ENCODE measurements at places on chromosomes 11 and 22.

GRCh38 chr11:47403135-47403534 lies 5.3 kb upstream of the SLC39A13 start:
- no peak for DNase-seq

DNA sequence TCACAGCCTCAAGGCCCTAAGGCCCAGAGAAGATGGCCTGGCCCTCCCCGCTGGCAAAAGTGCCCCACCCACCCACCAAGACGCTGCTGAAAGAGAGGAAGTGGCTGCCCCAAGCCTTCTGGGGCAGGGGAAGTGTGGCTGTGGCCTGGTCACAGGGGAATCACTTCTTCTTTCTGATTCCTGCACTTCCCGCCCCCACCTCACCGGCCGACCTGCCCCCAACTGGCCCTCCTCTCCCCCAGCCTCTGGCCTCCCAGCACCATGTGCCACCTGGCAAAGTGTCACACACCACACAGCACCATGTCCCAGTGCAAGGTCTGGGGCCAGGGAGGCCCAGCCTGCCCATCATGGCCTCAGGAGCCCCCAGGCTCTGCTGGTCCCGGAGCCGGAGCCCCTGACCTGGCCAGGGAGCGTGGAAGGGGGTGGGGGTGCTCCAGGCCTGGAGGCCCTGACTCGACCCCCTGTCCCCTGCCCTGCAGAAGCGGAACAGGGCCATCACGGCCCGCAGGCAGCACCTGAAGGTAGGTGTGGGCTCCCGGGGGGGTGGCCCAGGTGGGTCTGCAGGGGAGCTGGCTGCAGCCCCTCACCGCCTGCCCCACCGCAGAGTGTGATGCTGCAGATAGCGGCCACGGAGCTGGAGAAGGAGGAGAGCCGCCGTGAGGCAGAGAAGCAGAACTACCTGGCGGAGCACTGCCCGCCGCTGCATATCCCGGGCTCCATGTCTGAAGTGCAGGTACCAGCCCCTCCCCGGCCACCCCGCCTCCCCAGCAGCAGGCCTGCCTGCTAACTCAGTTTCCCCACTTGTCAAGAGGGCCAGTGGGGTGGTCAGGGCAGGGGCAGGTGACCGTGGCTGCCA lies 1.4 kb downstream of the TNNI2 start:
- peak; percentile 32 for DNase-seq

DNA sequence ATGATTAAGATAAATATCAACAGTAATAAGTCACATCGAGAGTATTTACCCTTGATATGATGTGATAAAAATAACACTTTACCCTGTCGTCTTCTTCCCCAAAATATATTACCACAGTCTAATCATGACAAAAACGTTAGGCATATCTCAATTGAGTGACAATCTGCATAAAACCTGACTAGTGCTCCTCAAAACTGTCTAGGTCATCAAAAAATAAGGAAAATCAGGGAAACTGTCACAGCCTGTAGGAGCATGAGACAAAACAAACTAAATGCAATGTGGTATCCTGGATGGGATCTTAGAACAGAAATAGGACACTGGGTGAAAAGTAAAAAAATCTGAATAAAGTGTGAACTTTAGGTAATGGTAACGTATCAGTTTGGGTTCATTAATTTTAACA lies 19.4 kb upstream of the ANO5 start:
- no peak for DNase-seq

- no peak for DNase-seq
These were observed 15.9 kb downstream of the PICALM start for GRCh38 chr11:86052693-86053641.

DNA sequence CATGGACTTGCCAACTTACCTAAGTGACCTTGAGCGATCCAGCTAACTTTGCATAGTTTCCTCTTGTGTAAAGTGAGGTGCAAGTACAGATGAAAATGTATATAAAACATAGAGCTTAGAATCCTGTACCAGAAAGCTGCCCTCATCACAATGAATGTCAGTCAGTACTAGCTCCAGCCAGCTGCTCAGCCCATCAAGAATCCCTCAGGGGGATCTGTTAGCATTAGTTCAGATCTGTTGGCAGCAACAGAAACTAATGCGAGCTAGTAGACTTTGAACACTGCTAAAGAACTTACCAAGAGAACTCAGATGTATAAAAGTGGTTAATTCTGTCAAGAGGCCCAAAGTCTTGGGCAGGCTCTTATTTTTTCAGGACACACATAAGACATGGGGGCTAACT lies 6.3 kb upstream of the C11orf91 start:
- DNase-seq: no peak

- DNase-seq: no peak
These were observed 2.9 kb downstream of the DAGLA start for GRCh38 chr11:61682906-61683675.

DNA sequence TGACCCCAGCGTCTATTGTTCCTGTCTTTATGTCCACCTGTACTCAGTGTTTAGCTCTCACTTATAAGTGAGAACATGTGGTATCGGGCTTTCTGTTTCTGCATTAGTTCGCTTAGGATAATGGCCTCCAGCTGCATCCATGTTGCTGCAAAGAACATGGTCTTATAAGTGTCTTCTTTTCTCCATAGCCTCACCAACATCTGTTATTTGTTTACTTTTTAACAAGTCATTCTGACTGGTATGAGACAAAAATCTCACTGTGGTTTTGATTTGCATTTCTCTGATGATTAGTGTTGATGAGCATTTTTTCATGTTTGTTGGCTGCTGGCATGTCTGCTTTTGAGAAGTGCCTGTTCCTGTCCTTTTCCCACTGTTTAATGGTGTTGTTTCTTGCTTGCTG lies 21.7 kb upstream of the SLN start:
- DNase-seq: no peak

DNA sequence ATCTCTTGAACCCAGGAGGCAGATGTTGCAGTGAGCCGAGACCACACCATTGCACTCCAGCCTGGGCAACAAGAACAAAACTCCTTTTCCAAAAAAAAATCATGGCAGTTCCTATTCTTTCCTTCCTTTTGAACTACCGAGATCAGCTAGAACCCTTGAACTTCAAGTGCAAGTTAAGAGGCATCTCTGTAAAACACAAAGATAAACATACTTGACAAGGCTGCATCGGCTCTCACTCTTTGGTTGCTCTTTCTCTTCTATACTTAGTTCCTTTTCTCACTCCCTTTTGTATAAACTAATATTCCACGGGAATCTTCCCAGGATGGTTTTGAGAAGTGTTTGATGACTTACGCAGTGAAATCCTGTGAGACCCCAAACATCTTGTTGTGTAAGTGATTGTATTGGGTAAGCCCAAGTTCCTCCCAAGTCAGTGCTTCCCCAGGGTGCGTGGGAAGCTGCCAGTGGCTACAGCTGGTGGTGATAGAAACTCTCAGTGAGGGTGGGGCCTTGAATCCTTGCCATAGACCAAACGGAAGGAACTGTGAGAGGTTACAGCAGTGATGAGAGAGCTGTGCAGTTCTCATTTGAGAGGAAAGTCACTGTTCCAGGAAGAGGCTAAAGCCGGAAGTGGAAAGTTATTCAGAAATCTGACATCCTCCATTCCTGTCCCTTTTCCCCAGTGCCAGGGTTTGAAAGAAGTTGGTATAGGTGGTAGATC lies 24.1 kb upstream of the CDC42EP2 start:
- peak; percentile 74 for DNase-seq

DNA sequence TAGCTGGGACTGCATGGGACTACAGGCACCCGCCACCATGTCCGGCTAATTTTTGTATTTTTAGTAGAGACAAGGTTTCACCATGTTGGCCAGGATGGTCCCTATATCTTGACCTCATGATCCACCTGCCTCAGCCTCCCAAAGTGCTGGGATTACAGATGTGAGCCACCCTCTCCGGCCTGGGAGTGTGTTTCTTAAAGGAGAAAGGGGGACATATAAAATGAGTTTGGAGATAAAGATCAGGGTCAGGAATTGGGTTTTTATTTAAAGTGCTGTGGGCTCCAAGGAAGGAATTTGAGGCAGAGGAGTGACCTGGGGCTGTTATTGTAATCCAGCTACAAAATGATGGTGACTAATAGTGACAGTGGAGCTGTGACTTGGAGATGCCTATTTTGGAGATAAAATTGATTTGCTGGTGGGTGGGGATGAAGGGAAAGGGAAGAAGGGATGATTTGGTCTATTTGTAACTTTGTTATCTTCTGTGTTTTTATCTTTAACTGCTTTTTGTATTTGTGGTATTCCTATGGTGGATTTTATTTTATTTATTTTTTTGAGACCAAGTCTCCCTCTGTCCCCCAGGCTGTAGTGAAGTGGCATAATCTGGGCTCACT lies 5.0 kb downstream of the CRKL start:
- no peak for DNase-seq

- DNase-seq: no peak
These were observed 79.9 kb upstream of the PRR5 start for GRCh38 chr22:44622147-44622427.

GRCh38 chr11:33633251-33634003 lies 67.2 kb downstream of the C11orf91 start:
- no peak for DNase-seq

GRCh38 chr22:33302049-33302545 lies 243.9 kb upstream of the SYN3 start:
- peak; percentile 76 for DNase-seq

DNA sequence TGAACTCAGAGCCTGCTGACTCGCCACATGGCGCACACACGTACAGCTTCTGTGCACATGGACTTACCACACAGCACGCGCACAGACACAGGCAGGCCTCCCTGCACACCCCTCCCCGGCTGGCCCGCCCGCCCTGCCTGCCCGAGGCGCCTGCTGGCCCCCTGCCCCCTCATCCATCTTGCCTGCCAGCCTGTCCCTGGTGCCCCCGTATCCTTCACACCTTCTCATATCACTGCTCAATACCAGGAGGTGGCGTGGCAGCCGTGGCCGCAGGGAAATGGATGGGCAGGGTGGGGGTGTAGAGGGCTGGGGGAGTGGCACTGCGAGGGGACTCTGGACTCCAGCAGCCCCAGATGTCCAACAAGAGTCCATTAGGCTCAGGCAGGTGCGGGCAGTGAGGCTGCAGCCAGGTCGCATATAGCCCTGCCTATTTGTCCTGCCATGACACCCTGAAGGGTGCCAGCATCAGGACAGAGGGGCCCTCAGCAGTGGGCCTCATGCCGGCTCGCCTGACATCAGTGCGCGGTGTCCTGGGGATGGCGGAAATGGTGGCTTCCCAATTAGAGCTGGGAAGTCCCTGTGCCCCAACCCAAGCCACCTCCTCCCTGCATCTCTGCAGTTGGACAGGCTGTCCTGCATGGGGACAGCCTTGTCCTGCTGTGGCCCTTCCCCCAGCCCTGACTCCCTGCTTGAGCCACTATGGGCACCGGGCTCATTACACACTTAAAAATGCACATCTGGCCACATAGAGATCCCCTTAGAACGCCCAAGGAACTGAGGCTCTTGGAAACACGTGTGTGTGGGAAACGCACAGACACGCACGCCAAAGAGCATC lies 2.0 kb upstream of the TBX10 start:
- no peak for DNase-seq

- DNase-seq: no peak
These were observed 83.0 kb downstream of the MORC2 start for GRCh38 chr22:30885591-30885990.

- DNase-seq: no peak
These were observed 66.3 kb upstream of the CHRM4 start for GRCh38 chr11:46457659-46458424.

Data from hypothalamus (tissue), 51 donors.